ENCODE measurements at places on chromosomes 7 and 10. TPM values are rescaled to one million over a fixed set of nuclear protein-coding genes. Genes with fewer than 3 reads are reported as not detected.
A peak's percentile ranks its signal among the peaks of the same experiment; 100 is the strongest.

Gene IGF2BP3
- total RNA-seq: not detected

Gene TAS2R41
- not detected for total RNA-seq

Gene CCDC186
- total RNA-seq: 18.8 TPM

Gene PDK4
- 78.9 TPM for total RNA-seq

DNA sequence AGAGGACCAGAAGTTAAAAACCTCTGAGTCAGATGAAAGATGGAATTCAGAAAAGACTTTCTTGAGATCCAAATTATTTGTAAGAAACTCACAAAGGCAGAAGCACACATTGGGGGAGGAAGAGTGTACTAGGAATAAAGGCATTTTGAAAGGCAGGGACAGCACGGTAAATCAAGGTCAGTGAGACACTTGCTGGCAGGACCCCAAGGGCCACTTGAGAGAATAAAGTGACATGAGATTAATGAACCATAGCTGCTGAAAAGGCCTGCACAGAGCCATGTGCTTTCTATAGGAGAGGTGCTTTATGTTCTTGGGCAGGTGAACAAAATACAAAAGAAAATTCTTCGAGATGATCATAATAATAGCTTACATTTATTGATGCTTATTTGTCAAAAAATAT lies 929.9 kb upstream of the MBL2 start:
- no peaks in the 10 kb centered on the region for H3K4me1 ChIP-seq
- no peaks in the 10 kb centered on the region for H3K27me3 ChIP-seq
- DNase-seq: peak; percentile 32
- H3K4me3 ChIP-seq: no peak overlapping the region

GRCh38 chr10:127408733-127409132 lies 140.4 kb upstream of the NPS start:
- H3K27me3 ChIP-seq: no peaks in the 10 kb centered on the region
- H3K4me1 ChIP-seq: no peaks in the 10 kb centered on the region
- H3K27ac ChIP-seq: no peak overlapping the region
- H3K4me3 ChIP-seq: no peak overlapping the region
- DNase-seq: no peak

GRCh38 chr10:34397324-34397723 lies 417.8 kb downstream of the PARD3 start:
- no peaks in the 10 kb centered on the region for H3K4me1 ChIP-seq
- H3K4me3 ChIP-seq: no peak overlapping the region
- no peak for DNase-seq
- H3K27ac ChIP-seq: no peak overlapping the region
- no peaks in the 10 kb centered on the region for H3K36me3 ChIP-seq

GRCh38 chr10:129039406-129040370 lies 427.4 kb upstream of the MGMT start:
- no peak overlapping the region for H3K4me3 ChIP-seq
- DNase-seq: no peak
- H3K27me3 ChIP-seq: no peaks in the 10 kb centered on the region
- H3K27ac ChIP-seq: no peak overlapping the region

DNA sequence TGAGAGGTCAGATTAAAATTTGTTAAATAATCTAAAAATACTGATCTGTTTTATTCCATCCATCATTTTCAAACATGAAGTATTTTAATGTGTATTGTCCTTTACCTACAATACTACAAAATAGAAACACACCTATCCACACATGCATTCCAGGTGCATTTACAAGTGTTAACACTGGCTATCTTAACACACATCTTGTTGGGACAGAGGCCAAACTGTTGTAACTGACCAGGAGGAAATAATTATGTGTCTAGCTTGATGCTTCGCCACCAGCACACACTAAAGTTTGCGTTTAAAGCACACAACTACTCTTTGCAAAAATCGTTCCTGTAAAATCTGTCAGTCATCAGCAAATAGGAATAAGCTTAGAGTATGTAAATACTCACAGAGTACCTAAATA lies 2.8 kb downstream of the PANK1 start:
- peak overlapping the region; percentile 10 for H3K4me3 ChIP-seq
- no peaks in the 10 kb centered on the region for H3K27me3 ChIP-seq
- no peak for DNase-seq
- H3K4me1 ChIP-seq: peaks cover 21% of the 10 kb centered on the region
- no peak overlapping the region for H3K27ac ChIP-seq

- no peak overlapping the region for H3K4me3 ChIP-seq
- DNase-seq: no peak
- no peaks in the 10 kb centered on the region for H3K36me3 ChIP-seq
- no peaks in the 10 kb centered on the region for H3K27me3 ChIP-seq
- H3K27ac ChIP-seq: peak overlapping the region; percentile 27
- H3K4me1 ChIP-seq: peaks cover 36% of the 10 kb centered on the region
Measured at GRCh38 chr7:22205631-22206030, 151.3 kb downstream of the RAPGEF5 start.

DNA sequence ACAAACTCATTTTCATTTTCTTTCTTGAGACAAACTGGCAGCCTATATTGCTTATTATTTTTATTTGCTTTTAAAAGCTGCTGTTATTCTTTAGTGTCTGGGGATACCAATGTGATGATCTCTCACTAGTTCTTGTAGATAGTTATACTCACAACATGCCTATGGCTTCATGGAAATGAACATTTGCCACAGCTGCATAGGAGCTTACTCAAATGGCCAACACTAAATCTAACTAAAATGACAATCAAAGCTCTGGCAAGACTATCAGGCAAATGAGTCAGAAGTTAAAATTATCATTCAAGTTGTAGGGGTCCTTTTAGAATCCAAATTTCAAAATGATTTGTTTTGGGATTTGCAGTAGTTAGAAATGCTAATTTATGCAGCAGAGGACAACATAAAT lies 225.9 kb downstream of the ANK3 start:
- H3K36me3 ChIP-seq: peaks cover 1% of the 10 kb centered on the region
- DNase-seq: no peak
- H3K4me3 ChIP-seq: no peak overlapping the region
- no peak overlapping the region for H3K27ac ChIP-seq
- no peaks in the 10 kb centered on the region for H3K27me3 ChIP-seq
- H3K4me1 ChIP-seq: no peaks in the 10 kb centered on the region

DNA sequence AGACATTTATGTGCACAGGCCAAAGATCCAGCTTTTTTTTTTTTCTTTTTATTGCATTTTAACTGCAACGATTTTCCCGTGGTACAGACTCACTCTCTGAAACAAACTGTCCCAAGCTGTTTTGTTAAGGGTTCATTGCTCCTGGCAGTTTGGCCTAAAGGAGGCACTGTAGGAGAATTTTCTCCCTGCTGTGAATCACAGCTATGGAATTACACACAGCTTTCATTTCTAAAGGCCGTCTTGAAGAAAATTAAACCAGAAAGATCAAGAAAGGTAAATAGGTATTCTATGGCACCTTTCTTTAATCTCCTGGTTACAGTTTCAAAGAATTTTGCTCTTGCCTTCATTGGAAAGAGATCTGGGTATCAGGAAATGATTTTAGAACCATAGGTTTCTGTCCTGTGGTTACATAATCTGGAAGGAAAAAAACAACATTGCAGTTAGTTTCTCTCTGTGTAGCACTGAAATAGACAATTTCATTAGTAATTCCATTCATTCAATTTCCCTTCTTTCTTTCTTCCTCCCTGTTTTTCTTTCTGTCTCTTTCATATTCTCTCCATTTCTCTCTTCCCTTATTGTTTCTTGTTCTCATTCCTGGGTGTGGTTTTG lies 51.2 kb downstream of the PDK4 start:
- H3K27me3 ChIP-seq: no peaks in the 10 kb centered on the region
- no peaks in the 10 kb centered on the region for H3K36me3 ChIP-seq
- H3K4me3 ChIP-seq: peak overlapping the region; percentile 49
- H3K4me1 ChIP-seq: peaks cover 9% of the 10 kb centered on the region
- peak; percentile 36 for DNase-seq
- H3K27ac ChIP-seq: peak overlapping the region; percentile 95

DNA sequence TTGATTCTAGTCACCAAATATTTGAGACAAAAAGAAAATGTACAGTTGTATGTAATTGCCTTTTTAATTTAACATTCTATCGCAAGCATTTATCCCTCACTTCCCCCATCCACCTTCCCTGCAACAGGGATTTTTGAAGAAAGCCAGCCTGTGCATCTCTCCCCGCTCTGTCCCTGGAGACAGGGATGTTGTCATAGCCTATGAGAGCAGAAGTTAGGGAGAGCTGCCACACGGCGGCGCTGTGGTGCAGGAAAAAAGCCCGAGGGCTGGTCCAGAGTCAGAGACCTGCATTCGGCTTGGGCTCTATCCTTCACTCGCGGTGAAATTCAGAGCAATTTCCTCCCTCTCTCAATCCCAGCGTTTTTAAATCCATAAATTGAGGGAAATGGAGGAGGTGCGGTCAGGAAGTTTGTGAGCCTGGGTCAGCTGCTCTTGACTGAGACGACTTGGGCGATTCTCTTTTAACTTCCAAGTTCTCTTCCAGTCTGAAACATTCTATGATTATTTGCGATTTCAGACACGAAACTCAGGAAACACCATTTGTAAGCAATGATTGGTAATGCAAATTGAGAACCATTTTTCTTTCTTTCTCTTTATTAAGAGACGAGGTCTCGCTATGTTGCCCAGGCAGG lies 17.5 kb downstream of the HKDC1 start:
- peaks cover 3% of the 10 kb centered on the region for H3K4me1 ChIP-seq
- H3K4me3 ChIP-seq: no peak overlapping the region
- H3K27ac ChIP-seq: no peak overlapping the region
- DNase-seq: peak; percentile 92
- no peaks in the 10 kb centered on the region for H3K36me3 ChIP-seq
- no peaks in the 10 kb centered on the region for H3K27me3 ChIP-seq

DNA sequence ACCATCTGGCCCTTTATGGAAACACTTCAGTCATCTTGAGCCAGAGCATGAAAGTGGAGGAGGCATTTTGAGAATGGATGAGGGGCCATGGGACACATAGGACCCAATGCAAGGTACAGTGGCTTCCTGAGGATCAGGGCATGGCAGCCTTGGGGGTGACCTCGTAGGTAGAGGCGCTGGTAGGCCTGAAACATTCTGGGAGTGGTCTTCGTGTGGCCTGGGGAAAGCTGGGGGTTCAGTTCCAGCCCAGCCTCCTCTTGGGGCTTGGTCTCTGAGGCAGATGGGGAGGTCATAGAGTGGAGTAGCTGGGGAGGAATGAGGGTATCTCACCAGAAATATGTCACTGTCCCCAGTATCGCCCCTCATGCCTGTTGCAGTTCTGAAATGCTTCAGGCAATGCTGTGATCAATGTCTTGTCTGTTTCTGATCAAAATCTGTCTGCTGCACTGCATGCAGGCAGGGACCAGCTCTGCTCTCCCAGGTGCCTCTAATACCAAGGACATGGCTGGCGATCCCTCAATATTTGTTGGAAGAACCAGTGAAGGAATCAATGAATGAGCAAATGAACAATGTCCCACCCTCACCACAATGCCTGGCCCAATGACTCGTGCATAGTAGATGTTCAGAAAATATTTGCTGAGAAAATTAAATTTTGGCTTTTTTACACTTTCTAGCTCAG lies 90.9 kb downstream of the CHST15 start:
- DNase-seq: no peak
- no peaks in the 10 kb centered on the region for H3K27me3 ChIP-seq
- H3K4me1 ChIP-seq: no peaks in the 10 kb centered on the region
- H3K27ac ChIP-seq: no peak overlapping the region
- no peak overlapping the region for H3K4me3 ChIP-seq
- H3K36me3 ChIP-seq: peaks cover 3% of the 10 kb centered on the region

- H3K4me3 ChIP-seq: no peak overlapping the region
- H3K36me3 ChIP-seq: no peaks in the 10 kb centered on the region
- H3K27ac ChIP-seq: no peak overlapping the region
- no peaks in the 10 kb centered on the region for H3K4me1 ChIP-seq
- no peak for DNase-seq
- no peaks in the 10 kb centered on the region for H3K27me3 ChIP-seq
Measured at GRCh38 chr10:77673101-77673500, 35.5 kb upstream of the KCNMA1 start.

DNA sequence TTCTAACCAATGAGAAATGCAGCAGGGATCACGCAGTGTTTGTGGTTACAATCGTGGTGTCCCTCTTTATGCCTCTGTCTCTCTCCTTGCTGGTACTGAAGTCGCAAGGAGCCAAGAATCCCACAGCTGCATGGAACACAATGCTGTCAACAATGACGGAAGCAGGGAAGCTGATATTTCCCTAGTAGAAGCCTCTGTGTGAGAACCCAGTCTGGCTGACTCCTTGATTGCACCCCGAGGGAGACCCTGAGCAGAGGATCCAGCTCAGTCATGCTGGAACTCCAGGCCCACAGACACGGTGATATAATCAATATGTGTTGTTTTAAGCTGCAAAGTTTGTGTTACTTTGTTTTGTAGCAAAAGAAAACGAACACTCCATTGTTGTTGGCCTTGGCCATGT lies 677.9 kb downstream of the PARD3 start:
- H3K27ac ChIP-seq: no peak overlapping the region
- no peaks in the 10 kb centered on the region for H3K36me3 ChIP-seq
- no peak overlapping the region for H3K4me3 ChIP-seq
- H3K4me1 ChIP-seq: no peaks in the 10 kb centered on the region
- H3K27me3 ChIP-seq: no peaks in the 10 kb centered on the region

DNA sequence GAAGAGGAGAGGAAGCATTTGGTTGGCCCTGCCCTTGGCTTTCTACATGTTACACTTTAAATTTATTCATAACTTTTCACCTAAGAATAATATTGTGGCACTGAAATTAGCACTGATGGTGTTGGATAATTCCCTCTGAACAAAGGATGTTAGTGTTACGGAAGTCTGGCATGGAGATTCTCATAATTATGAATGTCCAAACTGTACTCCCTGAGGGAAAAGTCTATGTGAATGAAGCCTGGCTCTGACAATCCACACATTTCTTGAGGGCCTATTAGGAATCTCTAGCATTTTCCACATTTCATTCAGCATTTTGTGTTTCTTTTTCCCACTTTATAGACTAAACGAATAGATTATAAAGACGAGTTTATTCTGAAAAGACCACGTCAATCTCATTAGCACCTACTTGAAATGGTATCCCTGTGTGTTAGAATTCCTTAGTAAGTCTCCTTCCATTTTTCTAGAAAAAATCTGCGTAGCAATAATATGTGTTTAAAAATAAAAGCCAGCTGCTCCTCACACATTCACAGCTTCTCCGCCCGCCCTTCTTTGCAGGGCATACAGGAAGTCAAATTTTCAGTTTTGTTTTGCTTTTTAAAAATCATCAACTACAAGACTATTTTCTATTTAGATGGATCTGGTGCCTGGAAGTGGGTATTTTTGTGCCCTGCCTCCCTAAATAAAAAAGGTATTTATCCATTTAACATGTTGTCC lies 131.8 kb upstream of the PALS2 start:
- H3K4me3 ChIP-seq: no peak overlapping the region
- no peaks in the 10 kb centered on the region for H3K36me3 ChIP-seq
- H3K27me3 ChIP-seq: no peaks in the 10 kb centered on the region

All from heart left ventricle (tissue), 16 donors.